ENCODE measurements at places on chromosomes 3 and 15.
A peak's percentile ranks its signal among the peaks of the same experiment; 100 is the strongest.

GRCh38 chr3:16875876-16876550, 8.7 kb upstream of the PLCL2 start:
- H3K27ac ChIP-seq = no peak overlapping the region
- no peaks in the 10 kb centered on the region for H3K4me1 ChIP-seq
- H3K27me3 ChIP-seq = no peaks in the 10 kb centered on the region
- no peaks in the 10 kb centered on the region for H3K36me3 ChIP-seq

GRCh38 chr3:150885535-150885934, 19.7 kb downstream of the MINDY4B start:
- H3K4me1 ChIP-seq = no peaks in the 10 kb centered on the region
- DNase-seq = no peak
- H3K4me3 ChIP-seq = no peak overlapping the region
- H3K27ac ChIP-seq = no peak overlapping the region
- no peaks in the 10 kb centered on the region for H3K36me3 ChIP-seq
- no peaks in the 10 kb centered on the region for H3K27me3 ChIP-seq

DNA sequence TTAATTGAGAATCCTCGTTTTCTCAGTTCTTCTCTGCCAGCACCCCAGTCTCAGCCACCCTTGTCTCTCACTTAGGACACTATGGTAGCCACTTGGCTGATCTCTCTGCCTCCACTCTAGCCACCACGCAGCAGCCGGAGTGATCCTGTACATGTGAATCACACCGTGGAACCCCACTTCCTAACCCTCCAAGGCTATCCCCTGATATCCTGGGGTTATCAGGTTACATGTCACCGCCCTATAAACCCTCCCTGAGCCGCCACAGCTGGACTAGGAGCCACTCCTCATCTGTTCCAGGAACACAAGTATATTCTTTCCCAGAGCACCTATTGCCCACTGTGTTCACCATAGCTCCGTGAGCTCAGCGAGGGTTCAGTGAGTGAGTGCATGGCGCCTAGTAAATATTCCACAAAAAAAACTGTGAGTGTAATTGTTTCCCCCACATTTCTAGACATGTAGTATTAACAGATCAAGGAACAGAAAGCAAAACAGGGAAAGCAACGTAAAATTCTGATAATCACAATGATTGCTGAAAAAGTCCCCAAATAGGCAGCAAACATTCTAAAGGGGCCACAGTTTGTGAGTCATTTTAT, 661 bp upstream of the PARP14 start:
- H3K27ac ChIP-seq = peak overlapping the region; percentile 96
- peak; percentile 32 for DNase-seq
- H3K27me3 ChIP-seq = no peaks in the 10 kb centered on the region
- peak overlapping the region; percentile 58 for H3K4me3 ChIP-seq
- no peaks in the 10 kb centered on the region for H3K36me3 ChIP-seq
- H3K4me1 ChIP-seq = no peaks in the 10 kb centered on the region

- H3K4me3 ChIP-seq = peak overlapping the region; percentile 59
- no peaks in the 10 kb centered on the region for H3K27me3 ChIP-seq
- peak overlapping the region; percentile 70 for H3K27ac ChIP-seq
- DNase-seq = no peak
- H3K4me1 ChIP-seq = peaks cover 9% of the 10 kb centered on the region
Measured at GRCh38 chr3:114057011-114057347, 442 bp downstream of the QTRT2 start.

DNA sequence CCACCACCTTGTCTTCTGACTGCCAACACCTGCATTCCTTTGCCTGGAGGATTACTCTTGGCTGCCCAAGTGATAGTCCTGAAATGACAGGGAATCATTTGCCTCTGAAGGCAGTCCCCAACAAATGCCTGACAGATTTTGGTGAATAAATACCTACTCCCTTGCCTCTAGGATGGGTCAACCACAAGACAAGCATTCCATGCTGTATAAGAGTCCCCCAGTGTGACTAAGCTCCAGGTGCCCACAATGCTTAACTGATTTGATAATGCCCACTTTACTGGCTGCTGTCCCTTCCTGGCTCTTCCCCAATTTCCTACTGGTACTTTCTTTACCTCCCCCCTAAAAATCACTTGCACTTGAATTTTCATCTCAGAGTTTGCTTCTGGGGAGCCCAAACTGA, 14.8 kb downstream of the THRB start:
- DNase-seq = no peak
- H3K4me3 ChIP-seq = no peak overlapping the region
- no peaks in the 10 kb centered on the region for H3K4me1 ChIP-seq
- H3K36me3 ChIP-seq = no peaks in the 10 kb centered on the region
